Glomerular endothelial cell (primary cell): ENCODE measurements at places on chromosomes 2 and 18.

DNA sequence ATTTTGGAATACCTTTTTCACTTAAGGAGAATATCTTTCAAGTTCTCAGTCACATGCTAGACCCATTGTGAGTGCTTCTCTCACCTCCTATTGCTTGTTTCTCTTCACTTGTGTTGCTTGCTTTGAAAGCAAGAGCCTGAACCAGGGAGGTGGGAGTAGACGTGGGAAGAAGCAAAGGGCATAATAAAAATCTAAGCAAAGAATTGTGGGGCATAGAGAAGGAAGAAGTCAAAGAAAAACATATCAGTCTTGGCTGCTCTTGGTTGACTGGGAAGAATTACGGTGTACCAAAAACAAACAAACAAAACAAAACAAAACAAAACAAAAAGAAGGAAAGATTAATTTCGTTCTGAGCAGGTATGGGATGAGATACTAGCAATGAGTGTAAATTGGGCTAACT lies 48.9 kb upstream of the ACVR1 start:
- DNase-seq, result no peak

GRCh38 chr2:179428649-179429048 lies 164.0 kb upstream of the SESTD1 start:
- DNase-seq, result no peak

DNA sequence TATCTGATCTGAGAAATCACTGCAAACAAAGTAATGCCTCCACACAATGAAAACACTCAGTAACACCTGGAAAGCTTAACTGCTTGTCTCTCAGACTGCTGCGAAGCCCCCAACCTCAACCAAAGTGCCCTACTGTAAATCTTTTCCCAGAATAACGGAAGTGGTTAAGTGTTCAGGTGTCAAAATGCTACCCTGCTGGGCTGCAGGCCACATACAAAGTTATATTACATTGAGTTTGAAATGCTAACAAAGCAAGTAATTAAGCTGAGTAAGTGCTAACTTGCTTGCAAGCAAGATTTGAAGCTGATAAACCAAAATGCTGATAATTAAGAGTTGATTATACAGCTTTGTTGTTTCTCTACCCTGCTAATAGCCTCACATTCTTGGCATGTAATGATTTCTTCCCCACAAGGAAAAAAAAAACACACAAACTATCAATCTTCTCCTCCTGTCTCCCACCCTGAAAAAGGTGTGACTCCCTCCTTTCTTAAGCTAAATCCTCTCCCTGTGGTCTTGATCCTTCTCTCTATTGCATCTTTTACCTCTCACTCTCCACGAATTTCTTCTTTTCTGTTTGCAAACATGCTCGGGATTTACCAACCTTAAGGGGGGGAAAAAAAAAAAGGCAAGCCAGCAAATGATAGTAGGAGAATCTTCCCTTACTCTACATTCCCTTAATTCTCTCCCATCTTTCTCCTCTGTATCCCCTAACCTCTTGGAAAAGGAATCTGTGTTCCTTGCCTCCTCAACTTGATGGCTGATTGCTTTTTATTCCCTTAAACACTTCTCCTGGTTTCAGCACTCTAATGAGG lies 266.8 kb upstream of the SIX3 start:
- DNase-seq, result no peak

- DNase-seq, result no peak
Measured at GRCh38 chr2:113769555-113769954, 13.1 kb upstream of the SLC35F5 start.

GRCh38 chr2:225120186-225120585 lies 77.9 kb upstream of the DOCK10 start:
- no peak for DNase-seq

DNA sequence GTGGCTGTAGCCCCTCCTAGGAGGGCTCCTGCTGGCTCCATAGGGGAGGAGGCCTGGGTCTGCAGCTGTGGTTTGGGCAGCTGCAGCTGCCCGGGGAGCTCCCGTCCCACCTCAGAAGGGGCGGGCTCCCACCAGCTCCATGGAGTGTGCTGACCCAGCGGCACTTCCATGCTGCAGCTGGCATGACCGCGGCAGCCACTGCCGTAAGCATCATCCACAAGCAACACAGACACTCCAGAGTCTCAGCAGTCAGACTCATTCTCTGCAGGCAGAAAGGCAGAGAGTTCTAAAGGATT lies 660.1 kb upstream of the RAB6C start:
- DNase-seq, result no peak

- DNase-seq, result no peak
Measured at GRCh38 chr2:128623776-128624761, 305.4 kb upstream of the HS6ST1 start.

DNA sequence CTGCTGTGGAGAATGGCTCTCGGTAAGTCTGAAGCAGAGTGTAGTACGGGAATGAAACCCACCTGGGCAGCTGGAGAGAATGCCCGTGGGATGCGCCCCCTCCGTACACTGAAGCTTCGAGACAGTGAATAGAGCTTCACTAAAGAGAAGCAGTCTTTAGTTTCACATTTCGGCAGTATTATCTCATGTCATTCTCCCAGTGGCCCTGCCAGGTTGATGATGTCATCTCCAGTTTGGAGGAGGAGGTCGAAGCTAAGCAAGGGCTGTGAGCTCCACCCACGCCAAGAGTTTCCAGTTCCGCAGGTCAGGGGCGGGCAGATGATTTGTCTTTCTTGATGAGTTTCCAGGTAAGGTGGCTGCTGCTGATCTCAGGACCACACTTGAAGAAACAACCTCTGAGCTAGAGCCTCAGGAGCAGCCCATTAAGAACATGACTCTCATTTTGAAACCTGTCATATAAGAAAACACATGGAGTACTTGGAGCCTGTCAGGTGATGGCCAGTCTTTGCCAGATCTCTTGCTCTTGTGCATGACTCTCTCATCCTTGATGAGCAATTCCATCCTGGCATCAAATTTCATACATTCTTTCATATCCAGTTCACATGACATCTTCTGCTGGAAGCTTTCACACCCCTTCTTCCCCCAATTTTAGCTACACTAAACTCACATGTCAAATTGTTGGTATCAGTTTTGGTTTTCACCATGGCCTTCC lies 475.0 kb downstream of the RNF144A start:
- no peak for DNase-seq

DNA sequence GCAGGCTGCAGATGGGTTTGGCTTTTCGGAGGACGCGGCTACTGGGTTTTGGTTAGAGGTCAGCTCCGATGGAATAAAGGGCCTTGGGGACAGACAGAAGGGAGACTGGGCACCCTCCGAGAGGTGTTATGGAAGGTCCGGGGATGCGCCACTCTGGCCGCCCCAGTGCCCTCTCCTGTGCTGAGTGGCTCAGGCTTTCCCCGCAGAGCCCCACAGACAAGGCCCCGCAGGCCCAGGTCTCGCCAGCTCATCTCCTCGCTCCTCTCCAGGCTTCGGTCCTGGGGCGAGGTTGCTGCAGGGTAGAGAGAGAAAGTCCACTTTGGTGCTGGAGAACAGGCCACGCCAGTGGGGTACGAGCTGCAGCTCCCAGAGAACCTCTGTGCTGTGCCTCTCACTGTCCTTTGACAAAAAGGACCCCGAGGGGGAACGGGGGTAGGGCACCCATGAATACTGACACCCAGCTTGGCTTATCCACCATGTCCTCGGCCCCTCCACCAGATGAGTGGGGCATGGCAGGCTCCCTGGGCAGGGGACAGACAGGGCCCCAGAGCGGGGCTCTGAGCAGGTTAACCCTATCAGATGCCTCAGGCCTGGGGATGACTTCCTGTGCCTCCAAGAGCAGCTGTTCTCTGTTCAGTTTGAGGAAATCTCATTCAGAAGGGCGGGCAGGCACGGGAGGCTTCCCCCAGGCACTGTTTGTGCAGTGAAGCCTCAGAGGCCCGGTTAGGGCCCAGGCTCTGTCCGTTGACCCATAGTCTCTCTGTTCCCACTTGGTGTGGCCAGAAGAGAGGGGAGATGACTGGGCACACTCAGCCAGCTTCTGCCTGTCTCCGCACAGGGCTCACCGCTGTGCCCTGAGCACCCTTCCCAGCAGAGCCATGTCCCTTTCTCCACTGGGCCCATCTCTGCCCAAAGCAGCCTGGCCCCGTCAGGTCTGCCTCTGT lies 15.7 kb upstream of the CNNM3 start:
- DNase-seq, result no peak

DNA sequence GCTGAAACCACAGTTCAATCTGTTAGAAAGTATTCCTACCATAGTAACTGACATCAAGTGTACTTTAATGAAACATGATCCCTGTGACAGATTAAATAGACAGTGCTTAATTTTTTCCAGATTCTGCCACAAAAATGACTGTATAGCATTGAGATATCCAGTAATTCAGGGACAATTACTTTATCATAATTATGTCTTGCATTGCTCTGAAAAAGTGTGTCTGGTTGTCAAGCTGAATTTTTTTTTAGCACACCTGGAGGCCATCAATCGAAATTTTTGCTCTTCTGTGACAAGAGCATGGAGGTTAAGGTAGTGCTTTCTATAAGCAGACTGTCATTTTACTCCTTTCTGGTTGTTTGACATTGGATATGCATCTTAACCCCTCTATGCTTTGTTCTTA lies 1083.8 kb upstream of the NRXN1 start:
- no peak for DNase-seq

DNA sequence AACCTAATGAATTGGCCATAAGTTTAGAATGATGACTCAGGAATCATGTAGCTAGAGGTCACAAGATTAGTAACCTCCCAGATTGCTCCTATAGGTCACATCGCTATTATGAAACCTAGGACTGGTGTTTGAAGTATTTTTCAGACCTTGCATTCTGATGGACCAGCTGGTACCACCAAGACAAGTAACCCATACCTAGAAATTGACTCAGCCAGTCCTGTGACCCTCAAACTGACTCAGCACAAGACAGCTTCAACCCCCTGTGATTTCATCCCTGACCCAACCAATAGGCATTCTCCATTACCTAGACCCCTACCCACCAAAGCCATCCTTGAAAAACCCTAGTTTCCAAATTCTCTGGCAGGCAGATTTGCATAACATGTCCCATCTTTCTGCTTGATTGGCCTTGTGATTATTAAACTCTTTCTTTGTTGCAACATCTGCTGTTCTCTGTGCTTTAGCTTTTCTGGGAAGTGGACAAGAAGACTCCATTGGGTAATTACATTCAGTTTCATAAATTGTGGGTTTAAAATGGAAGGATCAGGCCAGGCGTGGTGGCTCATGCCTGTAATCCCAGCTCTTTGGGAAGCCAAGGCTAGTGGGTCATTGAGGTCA lies 254.9 kb downstream of the IRS1 start:
- no peak for DNase-seq

DNA sequence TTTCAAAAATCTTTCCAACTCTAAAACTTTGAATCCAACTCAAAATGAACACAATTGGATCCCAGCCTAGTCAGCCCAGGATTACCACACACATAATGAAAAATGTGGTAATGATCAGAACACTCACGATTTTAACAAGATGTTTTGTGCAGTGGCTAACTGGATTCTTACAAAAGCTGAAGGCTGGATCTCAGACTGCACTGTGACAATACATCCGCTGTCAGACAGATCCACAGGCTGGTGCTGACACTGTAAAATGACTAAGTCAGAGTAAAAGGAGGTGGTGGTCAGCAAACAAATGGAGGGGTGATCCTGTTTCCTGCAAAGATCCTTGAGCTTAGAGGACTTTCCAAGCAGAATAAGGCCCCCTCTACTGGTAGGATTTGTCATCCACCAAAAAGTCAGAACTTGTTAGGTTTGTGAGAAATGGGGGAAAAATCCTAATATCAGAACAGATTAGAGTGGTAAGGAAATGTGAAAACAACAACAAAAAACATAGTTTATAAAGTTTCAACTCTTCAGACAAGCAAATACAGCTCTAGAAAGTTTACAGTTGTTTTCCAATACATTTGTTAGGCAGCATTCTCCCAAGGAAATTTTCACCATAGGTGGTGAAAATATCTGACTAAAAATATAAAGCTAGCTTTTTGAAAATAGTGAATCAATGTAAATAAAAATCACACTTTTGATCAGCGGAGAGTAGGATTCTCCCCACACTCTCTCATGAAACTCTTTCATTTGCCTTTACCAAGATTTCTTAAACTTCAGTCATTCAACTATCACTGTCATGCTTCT lies 211.9 kb downstream of the AGPS start:
- peak; percentile 34 for DNase-seq

- no peak for DNase-seq
Measured at GRCh38 chr2:39851251-39851650, 72.2 kb upstream of the THUMPD2 start.

DNA sequence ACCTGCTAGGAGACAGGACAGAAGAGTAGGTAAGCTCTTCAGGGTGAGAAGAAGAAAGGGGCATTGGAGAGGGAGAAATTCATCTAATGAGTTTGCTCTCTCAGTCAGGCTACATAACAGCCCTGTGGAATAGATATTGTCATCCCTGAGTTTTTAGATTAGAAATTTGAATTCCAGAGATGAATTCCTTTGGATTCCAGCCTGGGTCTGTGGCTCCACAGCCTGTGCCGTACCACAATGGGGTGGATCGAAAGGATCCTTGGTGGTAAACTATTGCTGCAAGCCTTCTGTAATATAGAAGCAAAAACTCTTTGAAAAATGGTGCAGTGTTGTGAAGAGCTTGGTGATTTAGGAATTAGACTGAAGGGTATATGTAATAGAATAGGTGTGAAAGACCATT lies 21.0 kb downstream of the MYO1B start:
- no peak for DNase-seq

- no peak for DNase-seq
Measured at GRCh38 chr18:57585855-57586250, 649 bp downstream of the FECH start.

- DNase-seq, result no peak
Measured at GRCh38 chr2:149465873-149466272, 121.7 kb downstream of the MMADHC start.

DNA sequence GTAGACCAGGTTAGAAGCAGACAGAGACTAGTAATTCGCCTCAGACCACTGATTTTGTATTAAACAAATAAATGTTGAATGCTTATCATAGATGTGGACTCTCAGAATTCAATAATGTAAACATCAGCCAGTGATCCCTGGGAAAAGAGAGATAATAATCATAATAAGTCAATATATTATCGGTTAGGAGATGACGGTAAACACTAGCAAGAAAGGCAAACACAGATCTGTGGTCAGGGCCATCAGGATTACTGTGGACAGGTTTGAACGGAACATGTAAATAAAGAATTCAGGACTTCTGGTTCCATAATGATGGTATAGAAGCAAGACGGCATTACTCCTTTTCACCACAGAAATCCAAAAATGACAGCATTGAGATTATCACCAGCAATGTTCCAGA lies 861.6 kb downstream of the CBLN2 start:
- DNase-seq, result no peak

DNA sequence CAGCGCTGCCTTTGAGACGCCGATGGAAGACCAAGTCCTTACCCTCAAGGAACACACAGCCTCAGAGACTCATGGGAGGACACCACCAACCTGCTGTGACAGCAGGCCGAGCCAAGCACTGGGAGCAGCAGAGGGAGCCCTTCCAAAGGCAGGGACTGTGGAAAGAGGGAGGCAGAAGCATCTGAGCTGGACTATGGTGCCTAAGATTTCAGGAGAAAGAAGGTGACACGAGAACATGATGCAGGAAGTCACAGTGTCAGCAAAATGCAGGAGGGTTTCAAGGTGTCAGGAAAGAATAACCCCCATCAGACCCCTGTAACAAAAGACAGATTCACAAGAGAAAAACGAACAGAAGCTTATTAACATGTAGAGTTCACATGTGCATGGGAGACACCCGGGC lies 24.2 kb upstream of the COX7A2L start:
- no peak for DNase-seq
